Astrocyte of the spinal cord (primary cell): ENCODE measurements at places on chromosomes 7 and 10.

GRCh38 chr7:714251-714671 is 12.2 kb upstream of the DNAAF5 start:
- no peak for DNase-seq

DNA sequence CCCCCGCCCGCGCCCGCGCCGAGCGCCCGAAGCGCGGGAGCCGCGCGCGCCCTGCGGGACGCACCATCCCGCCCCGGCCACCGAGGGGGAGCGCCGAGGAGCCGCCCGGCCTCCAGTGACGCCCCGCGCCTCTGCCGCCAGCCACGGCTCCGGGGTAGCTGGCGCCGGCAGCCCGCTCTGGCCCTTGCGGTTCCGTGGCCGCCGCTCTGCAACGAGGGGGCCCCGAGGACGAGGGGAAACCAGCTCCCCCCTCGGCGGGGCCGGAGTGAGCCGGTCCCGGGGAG is at the start of gene PAXIP1:
Gene PAXIP1, minus strand, starts transcription at position 33 of the 284 bp plus-strand sequence. CDS start 195 bp downstream, outside the sequence.
- no peak for DNase-seq

DNA sequence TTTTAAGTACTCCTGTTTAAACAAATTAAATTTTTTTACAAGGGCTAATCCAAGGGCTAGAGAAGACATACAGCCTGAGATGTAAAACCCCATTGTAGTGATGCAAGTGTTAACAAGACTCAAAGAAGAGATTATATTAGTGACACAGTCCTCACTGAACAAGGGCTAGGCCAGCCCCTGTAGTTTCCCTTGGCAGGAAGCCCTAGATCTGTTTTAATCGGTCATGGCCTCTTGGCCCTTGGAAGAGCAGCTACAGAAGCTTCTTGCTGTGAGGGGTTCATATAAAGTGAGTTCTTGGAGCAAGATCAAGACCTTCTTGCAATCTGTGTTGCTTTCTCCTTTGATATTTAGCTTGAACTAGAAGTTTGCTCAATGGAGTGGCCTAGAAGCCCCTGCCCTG is 1339.4 kb downstream of the XPNPEP1 start:
- DNase-seq: no peak

- peak; percentile 98 for DNase-seq
These were observed 293.9 kb downstream of the CCDC3 start for GRCh38 chr10:12707461-12708185.

DNA sequence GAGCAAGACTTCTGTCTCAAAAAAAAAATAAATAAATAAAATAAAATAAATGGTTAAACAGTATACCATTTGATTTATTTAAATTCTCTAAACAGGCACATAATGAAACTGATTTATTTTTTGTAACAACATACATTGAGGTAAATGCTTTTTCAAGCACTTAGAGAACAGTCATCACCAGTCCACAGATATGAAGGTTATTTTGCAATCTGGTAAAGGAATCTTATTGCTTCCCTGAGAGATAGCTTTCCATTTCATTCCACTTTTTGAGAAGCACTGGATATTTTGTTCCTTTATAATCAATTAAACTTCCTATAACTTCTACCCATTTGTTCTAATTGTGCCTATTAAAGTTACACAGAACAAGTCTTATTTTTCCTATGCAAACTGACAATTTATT is 5.2 kb downstream of the CEP55 start:
- no peak for DNase-seq

- no peak for DNase-seq
These were observed 95.1 kb downstream of the EGFR start for GRCh38 chr7:55113760-55114540.

GRCh38 chr7:30760514-30761213 is 8.7 kb downstream of the INMT start:
- DNase-seq: no peak

DNA sequence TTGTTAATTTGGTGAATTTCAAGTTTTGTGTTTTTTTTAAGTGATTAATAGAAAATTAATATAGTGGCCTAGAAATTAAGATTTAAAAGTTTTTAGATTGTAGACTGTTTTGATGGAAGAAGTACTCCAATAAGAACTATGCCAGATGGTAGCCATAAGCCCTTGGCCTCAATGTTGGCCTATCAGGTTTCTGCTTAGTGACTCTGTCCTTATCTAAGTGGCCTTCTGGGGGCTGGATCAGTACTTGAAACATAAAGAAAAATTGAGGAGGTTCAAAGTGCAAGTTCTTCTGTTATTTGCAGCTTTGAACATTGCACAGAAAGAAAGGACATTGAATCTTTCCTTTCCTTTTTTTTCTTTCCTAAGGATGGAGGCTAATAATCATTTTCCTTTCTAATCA is 9.9 kb downstream of the CCDC126 start:
- no peak for DNase-seq

GRCh38 chr10:113441220-113441619 is 111.6 kb upstream of the HABP2 start:
- DNase-seq: no peak

DNA sequence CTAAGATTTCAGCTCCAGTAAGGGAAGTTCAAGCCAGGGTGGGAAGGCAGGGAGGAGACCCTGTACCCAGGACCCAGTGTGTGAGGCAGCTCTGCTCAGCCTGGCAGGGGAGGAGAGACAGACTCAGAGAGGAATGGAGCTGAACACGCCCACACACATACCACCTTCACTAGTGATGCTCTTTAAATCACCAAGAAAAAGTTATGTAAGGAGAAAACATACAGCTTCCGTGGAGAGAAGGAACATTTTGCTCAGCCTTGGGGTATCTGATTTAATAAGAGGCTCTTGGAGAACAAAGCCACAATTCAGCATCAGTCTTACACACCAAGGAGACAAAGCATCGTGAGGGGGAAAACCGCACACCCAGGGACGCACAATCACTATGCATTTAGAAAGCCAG is 62.9 kb downstream of the PRKAG2 start:
- DNase-seq: no peak

- DNase-seq: no peak
These were observed 83.7 kb upstream of the DUSP5 start for GRCh38 chr10:110413903-110414547.

GRCh38 chr10:46550795-46551700 is 5.4 kb downstream of the GPRIN2 start:
- no peak for DNase-seq

DNA sequence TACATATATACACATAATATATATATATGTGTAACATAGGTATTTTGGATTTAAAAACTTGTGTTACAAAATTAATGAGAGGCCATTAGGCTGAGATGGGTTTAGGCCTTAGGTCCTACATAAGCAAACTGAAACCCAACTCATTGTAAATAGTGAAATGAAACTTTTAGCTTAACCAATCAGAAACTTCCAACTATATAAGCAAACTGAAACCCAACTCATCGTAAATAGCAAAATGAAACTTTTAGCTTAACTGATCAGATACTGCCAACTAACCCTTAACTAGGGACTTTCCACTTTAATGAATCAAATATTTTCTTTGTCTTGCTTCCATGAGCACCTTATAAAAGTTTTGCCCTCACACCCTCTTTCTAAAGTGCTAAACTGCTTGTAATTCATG is 17.3 kb upstream of the SAMD9L start:
- DNase-seq: no peak

DNA sequence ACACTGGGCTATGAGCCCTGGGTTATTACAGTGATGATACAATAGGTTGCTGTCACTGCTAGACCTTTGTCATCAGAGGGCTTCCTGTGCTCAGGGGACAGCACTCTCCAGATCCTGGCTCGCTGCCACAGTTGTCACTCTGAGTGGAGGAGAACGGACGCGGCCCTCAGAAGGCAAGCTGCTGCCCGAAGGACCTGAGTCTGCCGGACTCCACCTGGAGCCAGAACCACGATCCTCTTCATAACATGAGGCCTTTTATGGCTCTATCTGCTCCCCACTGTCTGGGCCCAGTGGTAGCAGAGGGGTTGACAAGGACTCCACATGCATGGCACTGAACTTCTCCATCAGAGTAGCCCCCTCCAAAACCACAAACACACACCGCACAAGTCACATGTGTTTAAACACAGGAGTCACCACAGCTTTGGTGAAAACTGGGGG is 94.7 kb upstream of the EFCAB10 start:
- no peak for DNase-seq

GRCh38 chr7:142307246-142307900 is 49.5 kb upstream of the PRSS58 start:
- no peak for DNase-seq

GRCh38 chr7:141071260-141071854 is 2.5 kb upstream of the TMEM178B start:
- peak; percentile 15 for DNase-seq

DNA sequence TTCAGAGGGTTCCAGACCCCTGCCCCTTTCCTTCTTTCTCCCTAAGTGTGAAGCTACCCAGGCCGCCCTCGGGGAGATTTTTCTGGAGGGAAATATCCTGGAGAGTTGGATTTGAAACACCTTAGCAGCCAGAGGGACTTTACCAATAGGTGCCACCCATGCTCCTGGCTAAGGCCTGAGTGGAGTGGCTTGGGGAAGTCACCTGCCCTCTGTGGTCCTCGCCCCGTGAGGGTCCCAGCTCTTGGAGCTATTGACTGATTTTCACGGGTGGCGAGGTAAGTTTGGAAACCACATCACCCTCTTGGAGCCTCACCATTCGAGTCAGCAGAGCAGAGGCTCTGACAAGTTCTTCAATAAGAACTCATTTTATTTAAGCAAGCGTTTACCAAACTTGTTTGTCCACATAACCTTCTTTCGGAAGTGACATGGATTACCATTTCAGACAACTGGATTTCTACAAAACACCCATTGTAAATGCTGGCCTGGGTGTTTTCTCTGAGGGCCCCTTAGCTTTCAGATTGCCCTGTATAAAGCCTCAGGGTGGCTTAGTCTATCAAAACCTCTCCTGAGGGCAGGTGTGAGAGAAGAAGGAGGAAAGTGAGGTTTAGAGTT is 20.4 kb downstream of the AQP1 start:
- DNase-seq: no peak

DNA sequence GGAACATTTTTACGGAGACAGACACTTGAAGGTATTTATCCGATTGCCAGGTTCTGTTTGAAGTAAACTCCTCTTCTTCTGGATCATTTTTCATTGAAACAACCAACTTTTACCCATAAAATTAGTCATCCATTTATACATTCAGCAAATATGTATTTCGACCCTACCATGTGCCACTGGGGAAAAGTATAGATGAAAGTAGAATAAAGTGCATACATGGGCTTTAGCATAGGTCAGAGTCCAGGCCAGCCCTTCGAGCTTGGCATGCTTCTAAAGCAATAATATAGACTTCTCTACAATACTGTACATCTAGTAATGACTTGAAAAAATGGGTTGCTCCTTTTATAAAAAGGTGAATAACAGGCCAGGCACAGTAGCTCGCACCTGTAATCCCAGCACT is 10.1 kb downstream of the SLC25A16 start:
- no peak for DNase-seq

DNA sequence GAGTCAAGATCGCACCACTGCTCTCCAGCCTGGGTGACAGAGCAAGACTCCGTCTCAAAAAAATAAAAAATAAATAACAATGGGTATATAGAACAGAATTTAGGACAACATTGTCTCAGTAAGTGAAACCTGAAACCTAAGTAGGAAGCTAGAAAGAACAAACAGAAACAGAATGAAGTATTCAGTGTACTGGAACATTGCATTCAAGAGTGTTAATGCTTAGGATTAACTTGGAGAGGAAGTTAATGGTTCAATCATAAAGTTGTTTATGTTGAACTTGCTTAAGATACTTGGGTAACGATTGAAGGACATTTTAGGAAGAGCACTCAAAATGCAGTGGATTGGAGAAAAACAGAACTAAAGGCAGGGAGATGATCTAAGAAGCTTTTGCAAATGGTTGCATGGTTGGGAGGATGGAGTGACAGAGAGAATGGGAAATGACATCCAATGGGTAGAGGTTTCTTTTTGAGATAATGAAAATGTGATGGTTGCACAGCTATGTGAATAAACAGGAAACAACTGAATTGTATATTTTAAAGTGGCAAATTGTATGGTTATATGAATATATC is 233.7 kb downstream of the ADK start:
- no peak for DNase-seq

GRCh38 chr7:50857804-50858489 is 75.3 kb upstream of the GRB10 start:
- no peak for DNase-seq

DNA sequence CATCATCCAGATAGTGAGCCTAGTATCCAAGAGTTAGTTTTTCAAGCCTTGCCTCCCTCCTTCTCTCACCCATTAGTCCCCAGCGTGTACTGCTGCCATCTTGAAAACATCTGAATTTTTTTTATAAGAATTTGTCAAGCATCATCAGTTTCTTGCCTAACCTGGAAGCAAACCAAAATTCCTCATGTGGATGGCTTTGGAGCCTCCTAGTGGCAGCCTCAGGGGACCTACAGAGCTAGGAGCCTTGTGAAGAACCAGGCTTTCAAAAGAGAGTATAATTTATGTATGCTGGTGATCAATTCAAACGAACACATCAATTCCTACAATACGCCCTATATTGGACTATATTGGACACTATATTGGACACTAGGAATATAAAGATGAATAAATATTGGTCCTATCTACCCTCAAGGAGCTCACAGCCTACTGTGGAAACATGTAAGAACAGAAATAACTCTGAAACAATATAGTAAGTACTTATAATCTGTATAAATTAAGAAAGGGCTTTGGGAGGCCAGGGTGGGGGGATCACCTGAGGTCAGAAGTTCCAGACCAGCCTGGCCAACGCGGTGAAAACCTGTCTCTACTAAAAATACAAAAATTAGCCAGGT is 63.4 kb downstream of the HPSE2 start:
- DNase-seq: peak; percentile 8

DNA sequence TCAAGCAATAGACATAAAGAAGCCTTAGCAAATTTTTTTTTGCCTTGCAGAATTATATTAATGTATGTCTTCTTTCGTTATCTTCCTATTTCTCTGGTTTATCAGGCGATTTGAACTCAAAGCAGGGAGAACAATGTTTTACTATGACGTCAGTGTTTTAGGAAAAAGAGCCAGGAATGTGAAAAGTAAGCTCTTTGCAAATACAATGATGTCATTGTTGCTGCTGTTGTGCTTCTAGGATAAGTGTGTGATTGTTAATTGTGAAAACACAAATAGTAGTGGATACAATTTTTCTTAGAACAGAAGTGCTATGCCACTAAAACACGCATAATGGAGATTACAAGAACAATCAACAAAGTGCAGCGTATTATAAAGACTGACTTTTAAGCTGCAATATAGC is 9.5 kb upstream of the AUTS2 start:
- DNase-seq: no peak

- DNase-seq: no peak
These were observed 9.9 kb upstream of the IGFBP3 start for GRCh38 chr7:45930967-45931366.

- DNase-seq: no peak
These were observed 6.8 kb downstream of the TBC1D12 start for GRCh38 chr10:94409021-94409657.

- peak; percentile 19 for DNase-seq
These were observed at the start of gene SH2B2 for GRCh38 chr7:102286237-102287110. TSS of gene SH2B2 (plus strand) at chr7:102286868. CDS start at chr7:102300551, 13,683 bp downstream.

DNA sequence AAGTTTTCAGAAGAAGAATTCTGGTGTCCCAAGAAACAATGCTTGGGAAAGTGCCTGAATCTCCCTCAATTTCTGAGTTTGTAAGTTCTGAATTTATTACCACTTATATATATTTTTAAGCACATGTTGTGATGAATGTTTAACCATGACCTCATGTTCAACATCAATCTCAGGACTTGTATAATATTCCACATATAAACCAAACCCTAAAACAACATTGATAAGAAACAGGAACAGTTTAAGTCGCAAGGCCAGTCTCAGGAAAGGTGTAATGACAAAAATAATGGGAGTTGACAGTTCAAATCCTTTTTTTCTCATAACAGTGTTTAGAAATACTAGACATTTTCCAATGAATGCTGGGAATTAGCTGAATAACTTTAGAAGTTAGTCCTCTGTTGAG is 22.8 kb downstream of the NRP1 start:
- no peak for DNase-seq

- DNase-seq: peak; percentile 69
These were observed 137.4 kb upstream of the KCNMA1 start for GRCh38 chr10:77774940-77775391.
